ENCODE measurements at places on chromosomes 12 and 14.

- peak; percentile 35 for DNase-seq
These were observed 22.4 kb upstream of the GPR33 start for GRCh38 chr14:31510222-31510621.

GRCh38 chr12:109981311-109981710 lies 14.9 kb downstream of the GIT2 start:
- no peak for DNase-seq

DNA sequence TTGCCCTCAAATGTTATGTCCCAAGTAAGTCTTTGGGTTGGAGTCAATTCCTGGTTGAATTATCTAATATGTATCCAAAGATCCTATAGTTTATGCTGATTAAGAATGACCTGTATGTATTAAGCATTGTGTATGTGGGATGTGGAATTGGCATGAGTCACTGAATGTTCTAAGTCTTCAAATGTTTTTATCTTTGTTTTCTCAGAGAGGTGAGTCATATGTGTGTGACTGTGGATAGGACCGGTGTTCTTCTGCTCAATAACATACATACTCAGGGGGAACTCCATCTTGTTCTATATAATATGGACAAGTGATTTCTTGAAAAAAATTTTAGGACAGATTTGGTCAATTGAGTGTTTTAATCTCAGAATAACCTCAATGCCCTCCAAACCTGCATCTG lies 57.9 kb downstream of the NAV3 start:
- DNase-seq = no peak

DNA sequence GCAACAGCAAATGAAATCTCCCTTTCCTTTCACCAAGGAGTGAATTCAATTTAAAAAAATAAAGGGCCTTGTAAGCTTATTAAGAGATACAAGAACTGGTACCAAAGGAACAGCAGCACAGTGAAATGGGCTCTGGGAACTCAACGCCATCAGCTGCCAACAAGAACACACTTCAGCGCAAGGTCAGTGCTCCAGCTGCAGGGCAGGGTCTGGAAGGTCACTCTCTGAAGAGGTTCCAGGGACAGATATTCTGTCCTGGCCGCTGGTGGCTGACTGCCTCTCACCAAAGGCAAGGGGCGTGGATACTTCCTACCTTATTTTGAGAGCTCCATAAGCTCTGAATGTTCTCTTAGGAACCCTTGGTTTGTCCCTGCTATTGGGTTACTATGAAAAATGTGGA lies 186.6 kb downstream of the CALM1 start:
- no peak for DNase-seq

- no peak for DNase-seq
These were observed 38.3 kb downstream of the A2M start for GRCh38 chr12:9077152-9078031.

DNA sequence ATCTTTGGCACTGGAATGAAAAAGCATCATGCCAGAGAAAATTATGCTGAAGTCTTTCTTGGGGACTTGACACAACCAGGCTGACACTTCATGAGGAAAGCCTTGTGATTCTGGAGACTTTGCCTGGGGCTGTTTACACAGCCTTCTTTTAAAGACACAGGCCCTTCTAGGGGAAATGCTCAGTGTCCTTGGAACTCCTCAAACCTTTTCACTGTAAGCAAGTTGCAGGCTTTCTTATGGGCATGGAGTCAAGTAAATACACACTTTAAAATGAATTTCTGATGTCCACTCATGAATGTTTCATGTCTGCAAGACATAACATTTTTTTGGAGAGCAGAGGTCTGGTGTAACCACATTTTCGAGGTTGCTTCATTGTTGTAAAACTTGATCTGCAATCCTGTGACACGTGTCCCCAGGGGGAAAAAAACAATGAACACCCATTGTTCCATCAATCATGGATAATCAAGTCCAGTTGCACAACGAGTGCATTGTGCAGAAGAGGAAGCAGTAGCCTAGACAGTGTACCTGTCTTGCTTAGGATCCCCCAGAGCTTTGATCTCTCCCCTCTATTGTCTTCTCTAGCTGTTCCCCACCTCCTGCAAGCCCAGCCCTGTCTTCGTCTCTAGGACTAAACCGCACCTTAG lies 155.1 kb upstream of the PRICKLE1 start:
- DNase-seq = no peak

Measured in NCI-H748 treated with DMSO at 0.1 percent for 48 hours (cell line).